T-helper 17 cell (primary cell): ENCODE measurements at places on chromosomes 11 and 22.

DNA sequence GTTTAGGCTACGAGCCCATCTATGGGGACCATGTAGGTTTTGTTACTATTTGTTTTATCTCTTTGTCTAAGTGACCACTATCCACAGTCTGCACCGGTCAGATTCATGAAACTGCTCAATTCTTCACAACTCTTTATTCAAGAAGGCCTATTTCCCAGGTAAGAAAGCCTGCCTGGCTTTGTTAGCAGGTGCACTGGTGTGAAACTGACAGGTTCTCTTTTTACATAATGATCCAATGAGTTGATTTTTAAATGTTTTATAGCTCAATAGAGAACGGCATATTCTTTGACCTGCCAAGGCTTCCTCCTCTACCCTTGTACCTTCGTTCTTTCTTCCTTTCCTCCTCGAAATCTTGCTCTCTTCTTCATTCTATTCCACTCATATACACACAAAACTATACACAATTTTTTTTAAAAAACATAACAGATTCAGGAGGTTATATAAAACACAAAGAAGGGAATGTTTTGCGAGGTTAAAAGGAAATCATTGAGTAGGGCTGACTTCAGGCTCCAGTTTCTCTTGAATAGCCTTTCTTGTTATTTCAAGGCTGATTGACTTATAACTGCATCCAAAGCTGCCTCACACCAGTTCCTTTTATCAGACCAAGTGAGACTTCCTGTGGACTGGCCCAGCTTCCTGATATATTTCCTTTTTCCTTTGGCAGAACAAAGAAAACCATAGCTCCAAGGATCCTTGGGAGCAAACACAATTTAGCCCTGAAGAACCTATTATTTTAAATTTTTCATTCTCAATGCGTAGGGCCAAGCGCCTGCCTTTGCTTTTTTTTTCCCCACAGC is 11.4 kb downstream of the FLI1 start:
- no peak for DNase-seq
- H3K4me3 ChIP-seq, result peak overlapping the region; percentile 49
- no peaks in the 10 kb centered on the region for H3K27me3 ChIP-seq
- H3K4me1 ChIP-seq, result peaks cover 78% of the 10 kb centered on the region
- H3K27ac ChIP-seq, result peak overlapping the region; percentile 83

- H3K27me3 ChIP-seq, result peaks cover 49% of the 10 kb centered on the region
- no peak overlapping the region for H3K27ac ChIP-seq
- no peak for DNase-seq
- H3K4me1 ChIP-seq, result peaks cover 2% of the 10 kb centered on the region
- H3K36me3 ChIP-seq, result no peaks in the 10 kb centered on the region
These were observed 75.2 kb downstream of the ADAMTS15 start for GRCh38 chr11:130523609-130524008.

DNA sequence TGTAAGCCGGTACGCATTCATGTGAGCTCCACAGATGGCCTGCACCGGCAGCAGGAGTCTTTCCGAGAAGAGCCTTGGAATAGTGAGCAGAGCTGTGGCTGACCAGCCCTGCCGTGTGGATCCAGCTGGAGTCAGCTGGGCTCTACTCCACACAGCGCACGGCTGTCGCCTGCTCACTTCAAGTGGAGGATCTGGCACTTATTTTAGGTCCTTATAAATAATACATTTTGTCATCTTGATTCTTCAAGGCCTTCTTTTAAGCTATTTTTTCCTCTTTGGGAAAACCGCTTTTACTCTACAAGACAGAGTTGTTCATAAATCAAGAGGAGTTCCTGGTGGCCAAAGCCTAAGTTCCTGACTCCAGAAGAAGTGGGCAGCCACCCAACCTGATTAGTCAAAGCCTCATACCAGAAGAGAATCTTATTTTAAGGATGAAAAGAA is 93.8 kb downstream of the KCNC1 start:
- H3K27ac ChIP-seq, result no peak overlapping the region
- H3K4me3 ChIP-seq, result no peak overlapping the region
- DNase-seq, result no peak
- H3K36me3 ChIP-seq, result no peaks in the 10 kb centered on the region
- peaks cover 2% of the 10 kb centered on the region for H3K4me1 ChIP-seq
- no peaks in the 10 kb centered on the region for H3K27me3 ChIP-seq

- no peak for DNase-seq
- no peak overlapping the region for H3K27ac ChIP-seq
- peak overlapping the region; percentile 47 for H3K4me3 ChIP-seq
- H3K4me1 ChIP-seq, result peaks cover 11% of the 10 kb centered on the region
These were observed 800 bp downstream of the KCNJ5 start for GRCh38 chr11:128891913-128892398.

- H3K4me3 ChIP-seq, result no peak overlapping the region
- H3K4me1 ChIP-seq, result peaks cover 2% of the 10 kb centered on the region
- no peaks in the 10 kb centered on the region for H3K27me3 ChIP-seq
- no peak overlapping the region for H3K27ac ChIP-seq
- no peaks in the 10 kb centered on the region for H3K36me3 ChIP-seq
These were observed 44.7 kb downstream of the SNX19 start for GRCh38 chr11:130871616-130872015.

- no peak for DNase-seq
- H3K4me3 ChIP-seq, result no peak overlapping the region
- no peaks in the 10 kb centered on the region for H3K36me3 ChIP-seq
- no peak overlapping the region for H3K27ac ChIP-seq
- H3K27me3 ChIP-seq, result peaks cover 19% of the 10 kb centered on the region
- H3K4me1 ChIP-seq, result no peaks in the 10 kb centered on the region
These were observed 427.3 kb downstream of the TENM4 start for GRCh38 chr11:79013509-79013908.

GRCh38 chr11:117735350-117735977 is 61.6 kb downstream of the DSCAML1 start:
- H3K27ac ChIP-seq, result no peak overlapping the region
- DNase-seq, result no peak
- H3K4me1 ChIP-seq, result peaks cover 2% of the 10 kb centered on the region
- no peaks in the 10 kb centered on the region for H3K36me3 ChIP-seq
- peaks cover 44% of the 10 kb centered on the region for H3K27me3 ChIP-seq
- no peak overlapping the region for H3K4me3 ChIP-seq

GRCh38 chr11:70319396-70320076 is 49.0 kb downstream of the PPFIA1 start:
- peaks cover 13% of the 10 kb centered on the region for H3K4me1 ChIP-seq
- no peak for DNase-seq
- peaks cover 5% of the 10 kb centered on the region for H3K36me3 ChIP-seq

- H3K4me1 ChIP-seq, result peaks cover 21% of the 10 kb centered on the region
- no peaks in the 10 kb centered on the region for H3K27me3 ChIP-seq
- peak; percentile 45 for DNase-seq
- H3K36me3 ChIP-seq, result no peaks in the 10 kb centered on the region
- H3K27ac ChIP-seq, result no peak overlapping the region
- no peak overlapping the region for H3K4me3 ChIP-seq
These were observed 11.8 kb upstream of the UVRAG start for GRCh38 chr11:75802913-75803820.

- no peak for DNase-seq
- peaks cover 35% of the 10 kb centered on the region for H3K4me1 ChIP-seq
- peaks cover 20% of the 10 kb centered on the region for H3K36me3 ChIP-seq
- no peak overlapping the region for H3K4me3 ChIP-seq
- no peaks in the 10 kb centered on the region for H3K27me3 ChIP-seq
These were observed 56.5 kb upstream of the APOA1 start for GRCh38 chr11:116893906-116894305.

- DNase-seq, result no peak
- no peak overlapping the region for H3K27ac ChIP-seq
- H3K27me3 ChIP-seq, result peaks cover 74% of the 10 kb centered on the region
- peaks cover 9% of the 10 kb centered on the region for H3K36me3 ChIP-seq
- H3K4me1 ChIP-seq, result peaks cover 3% of the 10 kb centered on the region
- H3K4me3 ChIP-seq, result no peak overlapping the region
These were observed 59.8 kb downstream of the NAV2 start for GRCh38 chr11:19772480-19772879.

DNA sequence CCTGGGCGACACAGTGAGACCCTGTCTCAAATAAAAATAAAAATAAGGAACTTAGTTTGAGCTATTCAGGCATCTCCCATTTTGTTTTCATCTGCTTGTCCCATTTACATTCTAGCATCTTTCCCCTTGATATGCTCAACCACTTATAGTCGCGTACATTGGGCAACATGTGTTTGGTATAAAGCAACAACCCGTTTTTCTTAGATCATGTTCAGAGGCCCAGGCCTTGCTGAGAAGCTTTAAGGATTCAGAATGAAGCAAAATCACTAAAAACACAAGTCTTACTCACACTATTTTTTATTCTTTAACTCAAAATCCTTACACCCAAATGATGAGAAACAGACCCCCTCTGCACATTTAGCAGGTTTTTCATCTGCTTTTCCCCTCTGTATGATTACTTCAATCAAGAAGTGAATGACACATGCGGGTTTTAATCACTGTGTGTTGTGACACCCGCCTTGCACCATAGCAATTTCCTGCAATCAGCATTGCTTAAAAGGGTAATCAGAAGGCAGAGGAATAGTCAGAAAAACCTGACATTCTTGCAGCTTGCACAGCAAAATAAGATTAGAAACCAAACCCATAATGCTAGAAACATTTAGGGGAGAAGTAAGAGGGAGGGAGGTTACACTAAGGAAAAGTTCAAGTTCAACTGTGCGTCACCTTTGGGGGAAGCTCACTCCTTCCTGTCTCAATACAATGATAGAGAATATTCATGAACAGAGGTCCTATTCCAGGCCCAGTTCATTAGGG is 25.9 kb downstream of the ALG9 start:
- peaks cover 3% of the 10 kb centered on the region for H3K4me1 ChIP-seq
- H3K4me3 ChIP-seq, result no peak overlapping the region
- H3K27me3 ChIP-seq, result no peaks in the 10 kb centered on the region
- no peak for DNase-seq
- H3K27ac ChIP-seq, result peak overlapping the region; percentile 49

DNA sequence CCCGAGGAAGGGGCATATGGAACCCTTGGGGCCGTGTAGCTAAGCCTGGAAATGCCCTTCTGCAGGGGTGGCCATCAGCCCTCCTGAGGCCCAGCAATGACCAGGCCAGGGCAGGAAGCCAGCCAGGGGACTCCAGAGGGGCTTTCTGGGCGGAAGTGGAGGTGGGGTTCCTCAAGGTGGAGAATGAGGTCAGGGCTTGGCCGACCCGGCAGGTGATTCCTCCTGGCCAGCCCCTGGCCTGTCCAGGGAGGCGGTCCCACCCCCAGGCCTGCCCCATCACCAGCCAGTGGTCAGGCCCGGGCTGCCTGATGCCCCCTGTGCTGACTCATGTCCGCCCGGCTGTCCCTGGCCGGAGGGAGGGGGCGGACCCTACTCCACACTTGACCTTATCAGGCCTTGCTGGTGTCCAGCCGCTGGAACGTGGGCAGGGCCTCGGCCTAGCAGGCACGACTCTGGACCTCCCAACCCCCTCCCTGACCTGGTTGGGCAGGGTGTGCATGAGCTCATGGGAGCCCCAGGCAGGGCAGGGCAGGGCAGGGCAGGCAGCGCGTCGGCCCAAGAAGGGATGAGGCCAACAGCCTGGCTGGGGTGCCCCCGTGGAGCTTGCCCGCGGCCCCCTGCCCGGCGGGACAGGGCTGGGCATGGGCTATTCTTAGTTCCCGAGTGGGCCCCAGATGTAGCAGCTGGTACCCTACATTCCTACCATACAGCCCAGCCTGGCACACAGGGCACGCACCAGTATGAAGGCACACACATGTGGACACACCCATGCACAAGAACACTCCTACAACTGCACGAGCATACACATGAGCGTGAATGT is 35.9 kb downstream of the RPL3 start:
- no peaks in the 10 kb centered on the region for H3K27me3 ChIP-seq
- no peak for DNase-seq
- H3K36me3 ChIP-seq, result peaks cover 4% of the 10 kb centered on the region
- peaks cover 2% of the 10 kb centered on the region for H3K4me1 ChIP-seq

DNA sequence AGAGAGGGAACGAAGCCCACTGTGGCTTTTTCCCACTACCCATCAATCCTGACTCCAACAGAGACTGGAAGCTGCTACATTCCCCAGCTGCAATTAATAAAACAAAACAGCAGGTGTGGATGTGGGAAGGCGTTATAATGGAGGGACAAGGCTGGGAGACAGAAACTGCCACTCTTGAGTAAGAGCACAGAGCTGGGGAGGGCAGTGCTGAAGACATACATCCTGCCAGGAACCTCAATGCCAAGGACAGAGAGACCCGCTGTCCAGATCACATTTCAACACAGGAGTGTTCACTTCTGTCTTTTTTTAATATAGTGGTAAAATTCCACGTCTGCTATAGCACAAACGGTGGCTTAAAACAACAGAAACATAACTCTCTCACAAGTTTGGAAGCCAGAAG is 94.5 kb downstream of the LARGE1 start:
- H3K4me1 ChIP-seq, result no peaks in the 10 kb centered on the region
- no peak overlapping the region for H3K4me3 ChIP-seq
- no peak for DNase-seq
- no peaks in the 10 kb centered on the region for H3K36me3 ChIP-seq

GRCh38 chr11:29962243-29962642 is 54.6 kb downstream of the KCNA4 start:
- no peak for DNase-seq
- H3K36me3 ChIP-seq, result no peaks in the 10 kb centered on the region
- H3K27me3 ChIP-seq, result no peaks in the 10 kb centered on the region
- no peak overlapping the region for H3K27ac ChIP-seq
- H3K4me1 ChIP-seq, result no peaks in the 10 kb centered on the region
- H3K4me3 ChIP-seq, result no peak overlapping the region

GRCh38 chr11:74473382-74474173 is 6.2 kb upstream of the KCNE3 start:
- no peak overlapping the region for H3K4me3 ChIP-seq
- H3K27me3 ChIP-seq, result peaks cover 25% of the 10 kb centered on the region
- H3K4me1 ChIP-seq, result peaks cover 4% of the 10 kb centered on the region
- no peak for DNase-seq
- peaks cover 4% of the 10 kb centered on the region for H3K36me3 ChIP-seq

DNA sequence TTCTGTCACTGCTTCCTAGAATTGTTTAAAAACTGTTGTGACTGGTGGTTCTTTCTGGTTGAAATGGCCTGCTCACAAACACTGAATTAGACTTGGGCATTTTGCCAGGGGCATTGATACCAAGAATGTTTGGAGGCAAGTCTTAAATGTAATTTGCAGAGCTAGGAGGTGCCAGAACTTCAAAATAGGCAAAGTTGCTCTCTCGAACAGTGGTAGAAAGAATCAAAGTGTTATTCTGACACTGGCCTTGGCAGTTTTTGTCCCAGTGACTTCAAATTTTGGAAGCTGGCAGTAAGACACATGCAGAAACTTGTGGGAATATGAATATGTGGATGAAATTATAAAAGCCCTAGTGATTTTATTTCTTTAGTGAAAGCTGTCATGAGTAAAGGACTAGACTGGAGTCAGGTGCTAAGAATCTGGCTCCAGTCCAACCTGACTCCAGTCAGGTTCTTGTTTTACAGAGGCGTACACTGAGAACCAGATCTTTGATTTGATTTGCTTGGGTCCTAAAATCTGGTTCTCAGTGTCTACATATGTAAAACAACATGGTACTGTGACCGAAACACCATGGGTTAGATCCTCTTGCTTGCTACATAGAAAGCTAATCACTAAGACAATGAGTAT is 20.9 kb downstream of the SVIP start:
- DNase-seq, result no peak
- H3K27me3 ChIP-seq, result no peaks in the 10 kb centered on the region
- no peak overlapping the region for H3K27ac ChIP-seq
- H3K4me3 ChIP-seq, result no peak overlapping the region
- H3K4me1 ChIP-seq, result no peaks in the 10 kb centered on the region
